ENCODE measurements at places on chromosomes 12 and 14.

DNA sequence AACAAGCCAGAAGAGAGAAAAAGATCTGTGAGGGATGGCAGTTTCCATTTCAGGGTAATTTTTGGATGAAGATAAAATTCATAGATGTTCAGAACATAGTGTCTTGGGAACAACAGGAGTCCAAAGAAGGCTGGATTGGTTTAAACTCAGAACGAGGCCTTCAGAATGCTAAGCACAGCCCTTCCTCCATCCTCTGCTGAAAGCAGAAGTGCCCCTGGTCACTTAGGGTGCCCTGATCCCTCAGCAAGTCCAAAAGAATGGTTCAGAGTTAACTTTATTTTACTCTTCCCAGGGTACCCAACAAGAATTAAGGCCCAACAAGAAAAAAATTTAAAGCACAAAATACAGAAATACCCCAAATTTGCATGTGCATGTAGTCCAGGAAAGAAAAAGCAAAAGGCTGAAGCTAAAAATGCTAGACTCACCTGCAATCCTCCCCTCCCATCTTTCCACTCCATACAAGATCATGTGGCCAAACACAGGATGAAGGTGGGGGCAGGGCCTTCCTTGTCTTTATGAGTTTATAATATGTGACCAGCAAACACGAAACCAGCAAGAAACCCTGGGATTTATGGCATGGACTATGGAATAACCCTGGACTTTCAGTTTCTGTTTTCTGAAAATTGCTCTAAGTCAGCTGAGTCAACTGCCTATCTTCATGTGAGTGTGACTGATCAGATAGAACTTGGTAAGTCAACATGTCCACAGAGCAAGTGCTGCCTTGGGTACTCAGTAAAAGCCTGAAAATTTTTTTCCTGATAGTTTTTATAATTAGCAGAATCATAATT is 21.2 kb downstream of the MAX start:
- DNase-seq = no peak

DNA sequence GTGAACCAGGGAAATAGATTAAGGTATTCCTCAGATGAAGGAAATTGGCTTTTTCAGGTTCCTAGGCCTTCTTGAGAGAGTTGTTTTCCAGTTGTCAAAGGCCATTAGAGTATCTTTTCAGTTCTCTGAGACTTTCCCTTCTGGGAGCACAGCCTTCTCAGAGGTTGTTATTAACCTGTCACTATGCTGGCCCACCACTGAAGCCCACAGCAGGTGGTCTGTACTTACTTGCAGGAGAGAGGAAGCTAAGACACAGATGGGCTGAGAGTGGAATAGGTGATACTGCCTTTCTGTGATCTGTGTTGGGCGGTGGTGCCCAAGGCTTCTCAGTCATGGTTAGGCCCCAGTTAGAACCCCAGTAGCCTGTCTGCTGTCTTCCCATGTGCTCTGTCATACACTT is 22.8 kb upstream of the GALNT16 start:
- DNase-seq = no peak

DNA sequence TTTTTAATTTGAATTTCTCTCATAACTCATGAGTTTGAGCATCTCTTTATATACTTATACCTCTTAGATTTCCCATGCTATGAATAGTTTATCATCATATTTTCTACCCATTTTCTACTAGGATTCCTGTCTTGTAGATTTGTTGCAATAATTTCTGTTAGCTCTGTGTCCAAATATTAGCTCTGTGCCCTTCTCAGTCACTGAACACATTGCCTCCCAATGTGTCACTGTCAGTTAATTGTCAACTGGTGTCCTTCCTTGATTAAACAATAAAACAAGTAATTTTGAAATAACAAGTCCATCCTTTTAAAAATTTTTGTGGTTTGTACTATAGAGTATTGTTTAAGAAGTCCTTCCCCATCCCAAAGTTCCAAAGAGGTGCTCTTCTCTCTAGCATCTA is 4.2 kb upstream of the PAH start:
- DNase-seq = no peak

DNA sequence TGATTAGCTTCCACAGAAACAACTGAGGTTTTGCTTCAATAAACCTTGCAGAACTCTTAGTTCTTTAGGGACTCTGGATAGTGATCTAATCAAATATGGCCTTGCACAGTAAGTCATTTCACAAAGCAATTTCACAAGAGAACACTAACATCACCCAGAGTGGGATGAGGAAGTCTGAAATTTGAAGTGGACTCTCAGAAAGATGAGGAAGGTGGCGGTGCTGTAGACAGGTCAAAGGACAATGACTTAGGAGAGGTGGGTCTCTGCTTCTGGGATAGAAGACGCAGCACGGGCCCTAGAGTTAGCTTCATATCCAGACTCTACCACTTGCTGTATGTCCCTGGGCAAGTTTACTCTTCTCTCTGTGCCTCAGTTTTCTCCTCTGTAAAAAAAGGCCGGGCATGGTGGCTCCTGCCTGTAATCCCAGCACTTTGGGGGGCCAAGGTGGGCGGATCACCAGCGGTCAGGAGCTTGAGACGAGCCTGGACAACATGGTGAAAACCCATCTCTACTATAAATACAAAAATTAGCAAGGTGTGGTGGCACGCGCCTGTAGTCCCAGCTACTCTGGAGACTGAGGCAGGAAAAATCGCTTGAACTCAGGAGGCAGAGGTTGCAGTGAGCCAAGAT is 18.9 kb downstream of the FOS start:
- no peak for DNase-seq
